ENCODE measurements at places on chromosomes 5 and 9.

GRCh38 chr5:25909163-25909562 lies 1129.2 kb downstream of the CDH9 start:
- no peak for DNase-seq

DNA sequence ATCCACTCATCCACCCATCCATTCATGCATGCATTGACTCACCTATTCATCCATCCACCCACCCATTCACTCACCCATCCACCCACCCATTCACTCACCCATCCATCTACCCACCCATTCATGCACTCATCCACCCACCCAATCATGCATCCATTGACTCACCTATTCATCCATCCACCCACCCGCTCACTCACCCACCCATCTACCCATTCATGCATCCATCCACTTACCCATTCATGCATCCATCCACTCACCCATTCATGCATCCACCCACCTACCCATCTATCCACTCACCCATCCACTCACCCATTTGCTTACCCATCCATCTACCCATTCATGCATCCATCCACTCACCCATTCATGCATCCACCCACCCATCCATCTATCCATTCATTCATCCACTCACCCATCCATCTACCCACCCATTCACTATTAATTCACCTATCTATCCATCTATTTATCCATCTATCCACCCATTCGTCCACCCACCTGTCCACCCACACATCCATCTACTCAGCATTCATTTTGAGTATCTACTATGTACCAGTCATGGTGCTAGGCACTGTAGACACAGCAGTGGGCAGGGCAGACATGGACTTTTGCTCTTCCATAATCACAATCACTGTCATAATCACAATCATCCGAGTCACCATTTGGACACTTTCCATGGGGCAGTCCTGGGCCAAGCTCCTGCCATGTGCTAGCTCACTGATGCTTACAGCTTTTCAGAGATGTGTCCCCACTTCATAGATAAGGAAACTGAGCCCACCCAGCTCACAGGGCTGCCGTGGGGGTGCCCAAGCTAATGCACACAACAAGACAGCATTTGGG lies 34.4 kb downstream of the HMCN2 start:
- DNase-seq, result no peak

DNA sequence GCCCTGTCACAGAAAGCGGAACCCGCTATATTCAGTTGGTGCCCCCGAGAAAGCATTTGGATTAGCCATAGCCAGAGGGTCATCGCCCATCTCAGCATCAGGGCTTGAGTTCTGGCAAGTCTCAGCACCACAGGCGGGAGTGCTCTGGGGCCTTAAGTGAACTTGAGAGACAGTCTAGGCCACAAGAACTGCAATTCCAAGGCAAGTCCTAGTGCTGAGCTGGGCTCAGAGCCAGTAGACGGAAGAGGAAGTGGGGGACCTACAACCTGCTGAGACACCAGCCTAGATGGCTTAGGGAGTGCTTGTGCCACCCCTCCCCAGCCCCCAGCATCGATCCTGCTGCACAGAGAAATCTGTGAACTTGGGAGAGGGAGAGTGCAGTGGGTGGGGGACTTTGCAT lies 594.9 kb downstream of the CCDC171 start:
- no peak for DNase-seq

- DNase-seq, result no peak
These were observed 299.0 kb downstream of the FBXL7 start for GRCh38 chr5:15799014-15799413.

- DNase-seq, result no peak
These were observed 549.9 kb upstream of the CYLC2 start for GRCh38 chr9:102445181-102445747.

GRCh38 chr5:1246711-1247431 lies 21.7 kb downstream of the SLC6A18 start:
- DNase-seq, result no peak

DNA sequence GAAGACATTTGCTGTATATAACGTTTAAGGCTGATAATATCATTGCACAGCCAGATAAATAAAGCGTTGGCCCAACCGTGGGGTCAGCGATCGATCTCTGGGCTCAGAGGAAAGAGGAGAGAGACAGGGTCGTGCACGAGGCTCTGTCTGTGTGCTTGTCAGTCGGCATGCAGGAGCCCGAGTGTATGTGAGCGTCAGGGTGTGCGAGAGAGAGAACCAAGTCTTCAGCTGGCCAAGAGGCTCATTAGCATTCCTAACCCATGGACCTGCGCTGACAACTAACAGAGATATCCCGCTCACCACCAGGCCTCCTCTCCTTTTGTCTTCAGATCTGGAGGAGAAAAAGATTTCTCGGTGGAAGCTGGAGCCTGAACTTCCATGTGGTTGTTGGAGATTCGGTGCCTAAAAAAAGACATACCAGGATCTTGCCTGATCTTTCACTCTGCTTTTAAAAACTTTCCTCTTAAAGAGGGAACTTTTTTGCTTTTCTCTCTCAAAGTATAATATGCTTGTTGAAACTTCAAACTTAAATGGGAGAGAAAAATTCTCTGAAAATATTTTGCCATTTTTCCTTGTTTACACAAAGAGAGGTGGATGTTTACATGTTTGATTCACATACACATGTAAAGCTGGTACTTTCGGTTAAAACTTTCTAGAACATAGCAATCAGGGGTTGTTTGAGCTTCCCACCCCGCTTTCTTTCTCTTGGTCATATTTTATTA lies 16.5 kb downstream of the NR2F1 start:
- no peak for DNase-seq

GRCh38 chr9:9341203-9341602 lies 1271.6 kb downstream of the PTPRD start:
- no peak for DNase-seq

- DNase-seq, result no peak
These were observed 6.5 kb downstream of the EGFL7 start for GRCh38 chr9:136668983-136669790.

- DNase-seq, result no peak
These were observed 345.4 kb downstream of the FBXL17 start for GRCh38 chr5:108036482-108036881.

- no peak for DNase-seq
These were observed 12.8 kb downstream of the PAM start for GRCh38 chr5:102767862-102768261.

DNA sequence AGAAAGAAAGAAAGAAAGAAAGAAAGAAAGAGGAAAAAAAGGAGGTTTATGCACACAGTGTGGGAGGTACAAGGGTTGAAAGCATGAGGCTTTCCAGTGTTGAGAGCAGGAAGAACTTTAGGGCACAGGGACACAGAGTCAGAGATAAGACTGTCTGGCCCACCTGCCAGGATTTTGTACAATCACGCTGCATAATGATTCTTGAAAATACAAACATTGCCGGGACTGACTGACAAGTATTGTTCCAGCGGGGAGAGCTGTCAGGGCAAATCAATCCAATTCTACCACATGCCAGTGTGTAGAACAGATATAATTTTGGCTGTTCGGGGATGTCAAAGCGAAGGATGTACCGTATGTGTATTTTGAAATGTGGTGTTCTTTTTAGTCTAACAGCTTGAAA lies 254.7 kb downstream of the NTRK2 start:
- no peak for DNase-seq

DNA sequence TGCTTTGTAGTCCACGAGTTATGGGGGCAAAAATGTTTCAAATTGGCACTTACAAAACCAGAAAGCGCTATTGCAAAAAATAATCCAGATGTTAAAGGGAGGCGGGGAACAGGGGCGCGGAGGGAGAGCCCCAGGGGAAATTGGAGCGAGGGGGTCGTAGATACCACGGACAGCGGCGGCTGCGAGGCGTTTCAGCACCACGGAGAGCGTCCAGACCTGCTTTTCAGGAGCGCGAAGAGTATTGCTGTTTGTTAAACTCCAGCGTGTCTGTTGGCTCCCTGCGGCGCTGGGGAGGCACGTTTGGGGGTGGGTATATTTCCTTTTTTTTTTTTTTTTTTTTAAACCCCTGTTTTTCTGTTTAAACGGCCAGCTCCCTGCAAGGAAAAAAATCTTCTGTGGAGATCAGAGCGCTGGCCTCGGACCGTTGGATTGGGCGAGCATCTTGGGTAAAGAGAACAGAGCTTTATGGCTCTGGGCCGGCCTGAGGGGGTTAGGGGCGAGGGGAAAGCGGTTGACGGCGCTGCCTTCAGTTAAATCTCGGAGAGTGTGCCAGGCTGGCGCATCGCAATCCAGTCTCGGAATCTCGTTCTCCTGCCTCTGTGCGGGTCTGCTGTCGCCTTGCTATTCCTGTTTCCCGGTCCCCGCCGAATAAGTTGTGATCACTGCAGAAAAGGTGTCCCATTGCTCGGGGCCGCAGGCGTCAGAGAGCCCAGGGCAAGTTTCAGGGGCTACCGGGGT lies at the start of gene GLRA1:
Gene GLRA1 (minus strand): TSS at position 288 of the 738 bp plus-strand sequence. CDS start 302 bp downstream, outside the sequence.
- no peak for DNase-seq

- DNase-seq, result peak; percentile 27
These were observed 720 bp downstream of the NADK2 start for GRCh38 chr5:36240779-36241630.

DNA sequence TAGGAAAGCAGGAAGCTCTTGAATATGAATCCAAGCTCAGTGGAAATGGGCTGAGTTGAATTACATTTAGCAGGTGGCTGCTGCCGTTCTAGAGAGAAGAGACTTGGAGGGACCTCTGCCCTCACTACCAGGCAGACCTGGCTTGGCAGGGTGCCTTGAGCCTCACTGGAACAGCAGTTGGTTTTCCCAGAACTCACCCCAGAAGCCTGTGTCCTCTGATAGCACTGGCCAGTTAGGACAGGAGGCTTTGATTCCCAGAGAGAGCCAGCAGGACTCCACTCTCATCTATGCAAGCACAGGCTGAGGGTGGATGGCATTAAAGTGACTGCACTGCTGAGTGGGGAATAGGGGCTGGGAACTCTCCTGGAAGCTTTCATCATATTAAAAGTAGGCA lies 54.8 kb downstream of the PWWP2A start:
- DNase-seq, result no peak

- no peak for DNase-seq
These were observed 447.3 kb upstream of the ARRDC3 start for GRCh38 chr5:91830361-91830953.

DNA sequence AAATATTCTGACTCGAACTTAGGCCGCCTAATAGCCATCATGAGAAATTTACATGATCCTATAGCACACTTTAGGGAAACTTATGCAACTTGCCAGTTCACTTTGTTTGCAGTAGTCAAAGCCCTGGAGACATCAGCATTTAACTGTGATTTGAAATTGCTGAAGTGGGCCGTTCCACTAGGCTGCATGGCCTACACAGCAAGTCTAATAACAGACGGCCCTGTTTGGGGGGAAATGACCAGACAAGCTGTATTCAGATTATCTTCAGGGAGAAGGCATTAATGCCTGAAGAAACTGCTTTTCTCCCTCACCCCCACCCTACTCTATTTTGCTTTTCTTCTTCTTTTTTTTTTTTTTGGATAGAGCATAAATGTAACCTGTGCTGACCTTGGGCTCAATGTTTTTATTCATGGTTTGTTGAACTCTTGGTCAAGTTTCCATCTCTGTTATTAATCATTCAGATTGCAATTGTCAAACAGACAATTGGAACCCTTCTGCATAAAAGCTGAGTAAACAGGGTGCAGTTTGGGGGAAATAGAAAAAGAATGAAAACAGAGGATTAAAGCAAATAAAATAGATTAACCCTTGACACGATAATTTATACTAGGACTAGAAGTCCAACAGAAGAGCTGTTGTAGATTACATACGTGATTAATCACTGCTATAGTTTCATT lies 1928.2 kb upstream of the WWC1 start:
- no peak for DNase-seq

DNA sequence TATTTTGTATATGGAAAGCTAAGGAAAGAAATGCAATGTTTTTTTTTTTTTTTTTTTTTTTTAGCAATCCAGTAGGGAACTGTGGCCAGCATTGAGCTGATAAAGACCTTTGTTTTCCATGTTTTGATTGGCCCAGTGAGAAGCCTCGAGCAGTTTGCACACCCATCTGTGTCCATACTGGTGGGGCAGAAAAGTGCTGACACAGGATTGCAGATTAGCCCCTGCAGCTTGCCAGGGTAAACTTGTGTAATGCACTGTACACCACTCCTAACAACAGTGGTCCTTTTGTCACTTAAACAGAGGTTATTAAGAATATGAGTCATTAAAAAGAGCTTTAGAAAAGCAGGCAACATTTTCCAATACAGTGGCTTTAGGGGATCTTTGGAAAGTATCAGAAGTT lies 132.8 kb upstream of the CDKN2B start:
- DNase-seq, result no peak

DNA sequence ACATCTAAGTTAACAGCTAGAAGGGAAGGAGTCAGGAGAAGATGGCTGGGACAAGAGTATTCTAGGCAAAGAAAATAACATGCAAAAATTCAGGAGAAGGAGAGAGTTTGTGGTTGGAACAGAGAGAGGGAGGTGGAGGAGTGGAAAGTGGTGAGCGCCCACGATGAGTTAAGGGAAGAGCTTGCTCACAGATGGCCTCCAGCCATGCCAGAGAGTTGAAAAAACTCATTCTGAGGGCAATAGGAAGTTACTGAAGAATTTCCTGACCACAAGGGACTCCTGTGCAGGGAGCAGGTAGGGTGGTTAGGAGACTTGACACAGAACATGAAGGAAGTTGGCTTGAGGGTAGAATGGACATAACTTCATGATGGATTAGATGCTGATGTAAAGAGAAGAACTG lies 159.7 kb downstream of the DOCK2 start:
- no peak for DNase-seq

- DNase-seq, result no peak
These were observed 7.5 kb upstream of the ANKRD33B start for GRCh38 chr5:10556289-10556807.

GRCh38 chr9:98971168-98971914 lies 27.6 kb downstream of the COL15A1 start:
- no peak for DNase-seq

DNA sequence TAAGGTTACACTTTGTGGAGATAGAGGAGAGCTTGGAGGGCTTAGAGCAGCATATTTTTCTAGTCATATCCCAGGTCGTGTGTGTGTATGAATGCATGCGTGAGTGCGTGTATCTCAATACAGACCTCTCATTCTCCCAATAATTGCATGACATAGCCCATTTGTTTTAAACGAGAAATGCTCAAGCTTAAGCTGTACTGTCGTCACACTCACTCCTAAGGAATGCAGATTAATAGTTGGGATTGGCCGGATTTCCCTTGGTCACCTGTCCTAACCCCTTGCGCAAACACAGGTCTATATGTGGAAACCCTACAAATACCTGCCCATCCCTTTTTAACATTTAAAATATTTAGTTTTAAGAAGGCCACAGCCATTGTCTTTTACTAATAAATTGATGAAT lies 165.8 kb downstream of the SEMA5A start:
- DNase-seq, result no peak

DNA sequence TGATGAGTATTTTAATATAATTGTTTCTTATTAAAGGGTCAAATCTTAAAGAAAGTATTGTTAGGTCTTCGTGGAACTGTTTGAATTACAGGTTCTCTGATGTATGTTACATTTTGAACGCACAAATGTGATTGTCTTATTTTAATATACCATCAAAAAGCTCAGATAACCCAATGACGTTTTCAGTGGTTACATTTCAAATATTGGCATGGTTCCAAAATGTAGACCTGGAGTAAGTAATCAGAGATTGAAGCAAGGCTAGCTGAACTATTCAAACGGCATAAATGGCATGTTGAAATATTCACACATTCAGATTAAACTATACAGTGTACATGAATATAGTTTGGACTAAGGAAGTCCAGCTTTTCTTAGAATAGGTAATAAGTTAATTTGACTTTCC lies 281.7 kb upstream of the EFNA5 start:
- DNase-seq, result no peak

GRCh38 chr5:1568201-1568979 lies 44.6 kb upstream of the LPCAT1 start:
- DNase-seq, result no peak
